ENCODE measurements at places on chromosomes 6 and 20.

- no peaks in the 10 kb centered on the region for H3K4me1 ChIP-seq
- H3K4me3 ChIP-seq = no peak overlapping the region
- no peak overlapping the region for H3K27ac ChIP-seq
These were observed 4.2 kb upstream of the CALHM6 start for GRCh38 chr6:116456927-116457326.

- DNase-seq = no peak
- H3K36me3 ChIP-seq = no peaks in the 10 kb centered on the region
These were observed 140.7 kb downstream of the PLCB1 start for GRCh38 chr20:8272766-8273165.

- H3K27ac ChIP-seq = no peak overlapping the region
These were observed 291.7 kb upstream of the SPTLC3 start for GRCh38 chr20:12717061-12717460.

DNA sequence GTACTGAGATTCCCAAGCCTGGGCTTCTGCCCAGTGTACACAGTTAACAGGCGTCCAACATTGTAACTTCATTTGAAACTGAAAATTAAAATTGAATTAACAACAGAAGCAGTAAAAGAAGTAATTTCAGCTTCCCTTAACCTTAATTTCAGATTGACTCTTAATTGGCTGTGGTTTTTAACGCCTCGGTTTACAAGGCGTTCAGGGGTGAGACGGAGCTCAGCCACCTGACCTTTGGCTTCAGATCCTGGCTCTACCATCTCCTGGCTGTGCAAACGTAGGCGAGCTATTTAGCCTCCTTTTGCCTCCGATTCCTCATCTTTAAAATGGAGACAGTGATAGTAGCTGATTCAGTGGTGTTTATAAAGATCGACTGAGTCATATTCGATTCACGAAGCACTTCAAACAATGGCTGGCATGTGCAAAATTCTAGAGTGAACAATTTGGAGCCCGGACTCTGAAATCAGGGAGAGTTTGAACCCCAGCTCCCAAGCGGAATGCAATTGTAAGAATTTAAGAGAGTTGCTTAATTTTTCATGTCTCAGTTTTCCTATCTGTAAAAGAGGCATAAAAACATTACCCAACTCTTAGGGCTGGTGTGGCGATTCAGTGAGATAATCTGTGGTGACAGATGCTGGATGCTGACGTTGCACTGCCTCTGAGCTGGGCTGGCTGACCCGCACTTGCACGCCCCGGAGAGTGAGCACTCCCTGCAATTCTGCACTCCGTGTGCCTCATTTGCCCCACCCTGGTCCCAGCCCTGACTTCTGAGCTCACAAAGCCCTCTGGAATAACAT, 23.5 kb upstream of the OCSTAMP start:
- H3K4me1 ChIP-seq = no peaks in the 10 kb centered on the region
- H3K27me3 ChIP-seq = no peaks in the 10 kb centered on the region
- no peak overlapping the region for H3K27ac ChIP-seq
- H3K4me3 ChIP-seq = no peak overlapping the region
- no peak for DNase-seq
- H3K36me3 ChIP-seq = no peaks in the 10 kb centered on the region

GRCh38 chr20:36175016-36175415, 20.5 kb downstream of the EPB41L1 start:
- no peak overlapping the region for H3K4me3 ChIP-seq
- no peak for DNase-seq
- H3K27me3 ChIP-seq = no peaks in the 10 kb centered on the region
- peaks cover 3% of the 10 kb centered on the region for H3K4me1 ChIP-seq
- no peak overlapping the region for H3K27ac ChIP-seq

DNA sequence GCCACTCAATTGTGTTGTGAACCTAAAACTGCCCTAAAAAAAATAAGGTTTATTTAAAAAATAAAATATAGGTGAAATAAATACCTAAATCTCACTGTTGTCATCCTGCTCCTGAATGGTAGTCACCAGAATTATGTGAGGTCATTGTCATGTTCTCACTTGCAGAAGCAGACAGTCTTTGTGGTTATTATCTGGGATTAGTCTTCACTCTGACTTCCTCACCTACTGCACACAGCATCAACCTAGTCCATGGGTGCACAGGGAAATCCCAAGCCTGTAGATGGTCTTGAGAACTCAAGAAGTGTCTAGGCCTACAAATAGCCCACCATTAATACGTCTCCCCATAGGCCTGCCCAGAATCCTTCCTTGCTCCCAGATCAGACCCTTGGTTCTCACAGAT, 97.0 kb downstream of the FOXF2 start:
- no peaks in the 10 kb centered on the region for H3K4me1 ChIP-seq
- no peaks in the 10 kb centered on the region for H3K27me3 ChIP-seq
- no peak for DNase-seq

DNA sequence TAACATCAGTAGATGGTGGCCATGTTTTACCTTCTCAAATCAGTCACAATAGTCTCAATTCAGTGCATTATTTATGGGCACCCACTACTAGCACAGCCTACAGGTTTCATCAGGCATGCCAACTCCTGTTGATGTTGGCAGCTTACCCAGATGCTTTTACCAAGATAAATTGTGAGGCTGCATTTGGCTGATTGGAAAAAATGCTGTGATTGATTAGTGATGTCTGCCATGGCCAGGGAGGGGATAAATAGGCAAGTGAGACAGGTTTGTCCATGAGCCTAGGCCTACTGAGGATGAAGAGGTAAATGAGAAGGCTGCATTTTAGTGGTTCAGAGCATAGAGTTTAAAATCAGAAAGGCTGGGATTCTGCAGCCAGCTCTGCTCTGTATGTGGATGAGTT, 227.1 kb downstream of the NFATC2 start:
- DNase-seq = no peak
- no peaks in the 10 kb centered on the region for H3K27me3 ChIP-seq
- no peak overlapping the region for H3K4me3 ChIP-seq
- H3K27ac ChIP-seq = no peak overlapping the region

DNA sequence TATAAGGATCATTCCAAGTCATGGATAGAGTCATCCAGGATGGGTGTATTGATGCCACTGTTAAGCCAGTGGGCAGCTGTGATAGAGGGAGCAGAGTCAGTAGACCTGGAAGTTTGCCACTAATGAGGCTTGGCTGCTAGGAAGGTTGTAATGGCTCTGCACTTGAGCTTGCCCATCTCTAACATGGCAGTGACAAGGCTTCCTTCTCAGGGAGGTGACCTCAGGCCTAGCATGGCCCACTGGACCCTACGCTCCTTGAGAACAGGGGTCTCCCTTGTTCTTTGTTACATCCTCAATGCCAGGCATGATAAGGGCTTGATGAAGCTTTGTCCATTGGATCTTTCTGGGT, 155.1 kb downstream of the CD83 start:
- no peaks in the 10 kb centered on the region for H3K36me3 ChIP-seq
- H3K27me3 ChIP-seq = no peaks in the 10 kb centered on the region
- H3K4me3 ChIP-seq = no peak overlapping the region
- DNase-seq = no peak

DNA sequence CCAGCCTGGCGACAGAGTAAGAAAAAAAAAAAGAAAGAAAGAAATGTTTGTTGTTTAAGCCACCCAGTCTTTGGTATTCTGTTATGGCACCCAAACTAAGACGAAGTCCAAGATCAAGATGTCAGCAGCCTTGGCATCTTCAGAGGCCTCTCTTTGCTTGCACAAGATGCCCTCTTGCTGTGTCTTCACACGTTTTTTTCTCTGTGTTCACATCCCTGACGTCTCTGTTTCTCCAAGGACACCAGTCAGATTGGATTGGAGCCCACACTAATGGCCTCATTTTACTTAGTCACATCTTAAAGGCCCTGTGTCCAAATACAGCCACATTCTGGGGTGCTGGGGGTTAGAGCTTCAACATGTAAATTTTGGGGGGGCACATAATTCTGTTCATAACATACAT, 380.9 kb downstream of the GJA1 start:
- no peak overlapping the region for H3K27ac ChIP-seq
- no peaks in the 10 kb centered on the region for H3K27me3 ChIP-seq

DNA sequence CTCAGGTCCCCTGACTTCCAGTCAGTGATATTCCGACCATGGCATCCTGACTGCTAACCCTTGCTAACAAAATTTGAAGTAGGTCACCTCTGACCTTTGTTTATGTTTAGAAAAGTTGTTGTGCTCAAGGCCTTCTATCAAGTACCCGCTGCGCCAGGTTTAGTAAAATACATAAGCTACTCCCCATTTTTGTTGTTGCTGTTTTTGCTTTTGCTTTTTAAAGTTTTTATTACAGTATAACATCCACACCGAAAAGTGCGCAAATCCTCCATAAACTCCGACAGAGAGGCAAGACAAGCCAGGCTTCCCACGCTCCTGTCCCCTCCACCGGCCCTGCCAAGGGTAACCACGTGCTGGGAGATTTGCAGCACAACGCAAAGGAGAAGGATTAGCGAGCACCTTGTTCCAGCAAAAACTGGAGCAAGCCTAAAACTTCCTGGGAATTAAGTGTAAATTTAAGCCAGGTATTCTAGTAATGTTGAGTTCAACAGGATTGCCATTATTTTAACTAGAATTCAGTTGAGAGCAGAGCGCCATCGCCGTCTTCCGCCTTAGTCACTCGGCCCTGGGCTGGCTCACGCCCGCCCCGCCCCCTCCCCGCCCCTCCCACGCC, 17.8 kb upstream of the HMGN4 start:
- peaks cover 8% of the 10 kb centered on the region for H3K4me1 ChIP-seq
- DNase-seq = no peak
- peak overlapping the region; percentile 71 for H3K27ac ChIP-seq

GRCh38 chr6:154474648-154475428, 35.6 kb downstream of the CNKSR3 start:
- no peak overlapping the region for H3K4me3 ChIP-seq
- no peaks in the 10 kb centered on the region for H3K4me1 ChIP-seq

- H3K4me1 ChIP-seq = no peaks in the 10 kb centered on the region
- H3K36me3 ChIP-seq = no peaks in the 10 kb centered on the region
- H3K4me3 ChIP-seq = no peak overlapping the region
- no peak for DNase-seq
- H3K27me3 ChIP-seq = no peaks in the 10 kb centered on the region
- H3K27ac ChIP-seq = no peak overlapping the region
These were observed 44.5 kb downstream of the TGM2 start for GRCh38 chr20:38120625-38120988.

GRCh38 chr20:8963330-8963729, 105.6 kb upstream of the PLCB4 start:
- no peak overlapping the region for H3K4me3 ChIP-seq
- H3K27me3 ChIP-seq = no peaks in the 10 kb centered on the region
- H3K27ac ChIP-seq = no peak overlapping the region
- DNase-seq = no peak

DNA sequence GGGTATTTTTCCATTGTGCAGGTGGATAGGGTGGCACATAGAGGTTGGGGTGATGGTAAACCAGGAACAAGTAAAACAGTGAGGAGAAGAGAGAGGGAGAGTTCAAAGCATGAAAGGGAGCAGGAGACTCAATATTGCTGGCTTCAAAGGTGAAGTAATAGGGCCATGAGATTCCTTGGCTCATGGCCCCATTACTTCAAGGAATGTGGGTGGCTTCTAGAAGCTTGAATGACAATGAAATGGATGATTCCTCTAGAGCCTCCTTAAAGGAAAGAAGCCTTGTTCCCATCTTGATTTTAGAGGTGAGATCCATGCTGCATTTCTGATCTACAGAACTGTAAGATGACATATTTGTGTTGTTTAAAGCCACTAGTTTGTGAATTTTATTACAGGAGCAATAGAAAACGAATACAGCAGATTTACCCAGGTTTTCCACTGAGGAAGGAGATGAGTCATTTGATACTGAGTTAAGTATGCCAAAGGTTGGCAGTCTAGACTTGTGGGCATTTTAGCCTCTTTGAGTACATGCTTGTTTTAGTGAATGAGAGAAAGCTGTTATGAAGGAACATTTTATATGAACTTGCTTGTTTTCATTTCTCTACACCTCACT, 110.4 kb downstream of the PLCB4 start:
- H3K27ac ChIP-seq = no peak overlapping the region
- no peaks in the 10 kb centered on the region for H3K36me3 ChIP-seq
- DNase-seq = no peak
- no peaks in the 10 kb centered on the region for H3K27me3 ChIP-seq
- H3K4me3 ChIP-seq = no peak overlapping the region
- H3K4me1 ChIP-seq = no peaks in the 10 kb centered on the region

- peaks cover 6% of the 10 kb centered on the region for H3K4me1 ChIP-seq
- H3K27me3 ChIP-seq = no peaks in the 10 kb centered on the region
- no peak overlapping the region for H3K4me3 ChIP-seq
- DNase-seq = no peak
- no peak overlapping the region for H3K27ac ChIP-seq
- no peaks in the 10 kb centered on the region for H3K36me3 ChIP-seq
These were observed 43.9 kb upstream of the NOL4L start for GRCh38 chr20:32628960-32629530.

DNA sequence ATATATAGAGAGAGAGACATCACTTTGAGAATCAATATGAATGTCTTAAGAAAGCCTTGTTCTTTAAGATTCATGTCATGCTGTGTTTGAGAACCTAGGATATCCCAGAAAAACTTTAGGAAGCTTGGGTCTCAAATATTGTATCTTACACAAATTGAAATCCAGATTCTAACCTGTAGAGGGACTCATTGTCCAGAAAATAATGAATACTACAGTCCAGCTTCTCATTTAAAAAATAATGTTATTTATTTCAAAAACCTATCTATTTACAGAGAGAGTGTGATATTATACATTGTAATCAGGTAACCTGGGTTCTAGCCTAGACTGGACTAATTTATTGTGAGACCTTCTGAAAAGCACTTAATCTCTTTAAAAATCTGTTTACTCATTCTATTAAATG, 4.2 kb downstream of the RFX6 start:
- no peak for DNase-seq
- H3K36me3 ChIP-seq = no peaks in the 10 kb centered on the region
- no peak overlapping the region for H3K27ac ChIP-seq
- peaks cover 3% of the 10 kb centered on the region for H3K4me1 ChIP-seq
- no peak overlapping the region for H3K4me3 ChIP-seq
- peaks cover 2% of the 10 kb centered on the region for H3K27me3 ChIP-seq

DNA sequence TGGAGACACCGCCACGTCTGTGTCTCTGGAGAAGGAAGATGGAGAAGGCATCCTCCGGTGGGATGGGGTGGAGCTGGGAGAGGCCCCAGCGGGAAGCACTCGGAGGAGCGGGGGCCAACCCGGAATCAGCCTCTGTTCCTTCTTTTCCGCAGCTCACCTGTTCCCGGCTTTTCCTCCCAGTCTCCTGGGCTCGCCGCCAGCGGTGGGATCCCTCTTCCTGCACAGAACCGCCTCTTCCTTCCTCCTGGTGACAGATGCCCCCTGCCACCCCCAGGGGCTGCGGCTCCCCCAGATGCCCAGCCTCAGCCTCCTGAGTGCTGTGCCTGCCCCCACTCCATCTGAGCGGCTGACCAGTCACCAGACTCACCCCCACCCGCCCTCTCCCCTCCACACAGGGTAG, 23.3 kb downstream of the RAMACL start:
- DNase-seq = no peak
- no peak overlapping the region for H3K4me3 ChIP-seq
- no peak overlapping the region for H3K27ac ChIP-seq
- H3K36me3 ChIP-seq = no peaks in the 10 kb centered on the region

- peaks cover 6% of the 10 kb centered on the region for H3K4me1 ChIP-seq
- H3K27ac ChIP-seq = no peak overlapping the region
- H3K27me3 ChIP-seq = no peaks in the 10 kb centered on the region
- no peak overlapping the region for H3K4me3 ChIP-seq
- H3K36me3 ChIP-seq = peaks cover 36% of the 10 kb centered on the region
These were observed 69.6 kb upstream of the TULP1 start for GRCh38 chr6:35582315-35582714.

- no peaks in the 10 kb centered on the region for H3K27me3 ChIP-seq
- no peak overlapping the region for H3K4me3 ChIP-seq
- DNase-seq = no peak
- H3K36me3 ChIP-seq = no peaks in the 10 kb centered on the region
- H3K4me1 ChIP-seq = no peaks in the 10 kb centered on the region
These were observed 121.3 kb upstream of the PTPRK start for GRCh38 chr6:128641703-128642102.

All from effector memory CD4-positive, alpha-beta T cell (primary cell).